ENCODE measurements at places on chromosomes 5 and 9.

GRCh38 chr9:93057042-93057702 lies 1.3 kb upstream of the SUSD3 start:
- DNase-seq = no peak

GRCh38 chr5:128318691-128319090 lies 219.4 kb downstream of the FBN2 start:
- DNase-seq = no peak

DNA sequence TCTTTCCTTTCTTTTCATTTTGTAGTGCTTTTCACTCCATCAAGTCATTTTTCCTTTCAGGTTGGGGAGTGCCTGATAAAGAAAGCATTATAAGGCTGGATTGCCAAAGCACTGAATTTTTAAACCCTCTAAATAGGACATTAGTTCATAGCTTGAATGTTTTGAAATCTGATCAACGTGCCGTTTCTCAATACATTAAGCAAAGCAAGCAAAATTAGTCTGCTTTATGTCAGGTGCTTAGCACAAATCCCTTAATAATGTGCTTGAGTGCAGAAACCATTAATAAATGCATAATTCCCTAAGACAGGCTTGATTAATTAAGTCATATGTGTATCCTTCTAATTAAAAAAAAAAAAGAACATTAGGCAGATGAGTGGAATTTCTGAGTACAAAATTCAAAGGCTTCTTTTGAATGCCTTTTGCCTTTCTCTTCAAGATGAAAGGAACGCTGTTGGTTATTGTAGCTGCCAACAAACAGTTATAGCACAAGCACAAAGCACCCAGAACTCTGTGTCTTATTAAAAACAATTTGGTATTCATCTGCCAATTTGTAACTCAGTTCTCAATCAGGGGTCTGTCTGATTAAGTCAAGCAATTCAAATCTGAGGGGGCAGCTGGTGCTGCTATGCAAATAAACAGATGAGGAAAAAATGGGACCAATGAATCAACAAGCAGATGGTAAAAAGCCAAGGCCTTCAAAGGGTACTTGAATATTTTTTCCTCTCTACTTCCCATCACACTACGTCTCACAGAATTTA lies 233.7 kb downstream of the TLE1 start:
- DNase-seq = no peak

DNA sequence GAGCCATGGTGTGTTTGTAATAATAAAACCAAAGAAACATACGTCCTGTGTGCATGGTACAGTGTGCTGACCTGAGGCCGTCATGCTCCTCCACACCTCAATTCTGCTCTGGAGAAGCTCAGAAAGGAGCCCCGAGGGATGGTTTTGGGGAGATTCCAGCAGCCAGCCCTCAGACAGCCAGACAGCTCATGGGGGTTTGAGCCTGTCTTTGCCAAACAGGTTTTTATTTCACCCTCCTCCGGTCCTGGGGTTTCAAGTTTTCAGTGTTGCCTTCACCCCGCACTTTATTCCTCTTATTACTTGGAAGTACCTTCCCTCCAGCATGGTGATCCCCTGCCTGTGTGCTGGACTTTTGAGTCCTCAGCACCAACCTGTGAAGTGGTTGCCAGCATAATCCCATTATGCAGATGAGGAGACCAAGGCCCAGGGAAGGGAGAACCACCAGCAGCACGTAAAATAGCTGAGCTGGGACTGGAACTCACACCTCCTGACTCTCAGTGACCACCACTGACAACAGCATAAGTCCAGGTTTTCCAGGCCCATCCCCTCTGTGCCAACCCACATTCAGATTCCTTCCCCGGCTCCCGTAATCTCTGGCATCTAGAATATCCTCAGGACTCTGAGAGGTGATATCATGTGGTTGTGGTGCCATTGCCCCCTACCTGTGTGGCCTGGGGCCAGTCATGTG lies 35.1 kb downstream of the TGFBI start:
- no peak for DNase-seq

DNA sequence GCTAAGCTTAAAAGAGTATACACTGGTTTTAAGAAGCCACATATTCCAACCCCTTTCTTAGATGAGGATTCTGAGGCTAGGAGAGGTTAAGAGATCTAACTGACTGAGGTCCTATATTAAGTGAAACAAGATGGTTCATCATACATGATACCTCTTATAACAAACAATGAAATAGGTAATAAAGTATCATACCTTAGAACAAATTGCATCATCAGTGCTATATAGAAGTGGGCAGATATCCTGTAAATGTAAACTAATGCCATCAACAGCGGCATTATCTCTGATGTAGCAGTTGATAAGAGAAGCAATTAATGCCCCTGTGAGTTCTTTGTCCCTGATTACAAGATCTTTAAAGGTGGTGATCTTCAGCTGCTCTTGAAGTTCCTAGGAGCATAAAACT lies 60.5 kb downstream of the NUP155 start:
- no peak for DNase-seq

GRCh38 chr5:154753792-154754191 lies 1.4 kb upstream of the LARP1 start:
- no peak for DNase-seq

DNA sequence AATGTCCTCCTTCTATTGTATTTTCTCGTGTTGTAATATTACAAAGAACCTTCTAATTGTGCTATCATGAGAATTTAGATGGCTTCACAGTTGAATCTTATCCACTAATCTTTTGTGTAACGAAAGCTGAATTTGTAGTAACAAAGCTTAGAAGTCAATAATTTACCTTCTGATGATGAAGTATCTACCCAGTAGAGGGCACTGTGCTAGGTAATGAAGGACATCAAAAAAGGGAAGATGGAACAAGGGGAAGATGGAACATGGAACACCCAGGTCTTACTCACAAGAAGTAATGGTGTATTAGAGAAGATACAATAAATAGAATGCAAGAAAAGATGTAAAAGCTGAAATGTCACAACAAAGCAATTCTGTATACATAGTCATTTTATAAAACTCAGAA lies 131.0 kb upstream of the CCNG1 start:
- DNase-seq = no peak

DNA sequence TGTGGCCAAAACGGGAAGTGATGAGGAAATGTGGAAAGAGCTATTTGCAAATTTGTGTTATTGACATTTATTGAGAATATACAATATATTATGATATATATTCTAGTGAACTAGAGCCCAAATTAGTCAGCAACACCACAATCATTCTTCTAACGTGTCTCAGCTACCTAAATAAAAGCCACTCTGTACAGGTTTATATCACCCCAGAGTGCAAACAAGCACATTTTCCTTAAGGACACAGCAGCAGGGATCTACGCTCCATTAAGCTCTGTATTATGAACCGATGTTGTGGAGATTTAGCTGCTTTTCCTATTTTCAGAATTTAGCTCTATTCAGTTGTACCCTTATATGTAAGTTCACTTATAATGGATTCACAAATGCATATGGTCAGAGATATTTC lies 77.9 kb downstream of the CDH18 start:
- DNase-seq = no peak

DNA sequence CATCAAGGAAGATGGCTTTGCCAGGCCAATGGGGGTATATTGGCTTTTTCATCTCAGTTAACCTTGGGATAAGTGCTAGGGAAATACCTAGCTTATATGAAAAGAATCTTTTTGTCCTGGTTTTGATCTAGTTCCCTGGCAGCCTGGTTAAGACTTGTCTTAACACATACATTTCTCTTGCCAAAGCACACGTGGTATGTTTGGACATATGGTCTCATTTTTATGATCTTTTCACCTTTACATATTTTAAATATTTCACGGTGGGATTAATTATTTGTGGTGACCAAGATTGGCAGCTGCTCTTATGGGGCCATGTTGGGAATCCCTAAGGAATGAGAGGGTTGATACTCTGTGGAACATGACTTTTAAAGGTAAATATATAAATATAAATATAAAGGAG lies 312.5 kb downstream of the NPR3 start:
- DNase-seq = no peak

DNA sequence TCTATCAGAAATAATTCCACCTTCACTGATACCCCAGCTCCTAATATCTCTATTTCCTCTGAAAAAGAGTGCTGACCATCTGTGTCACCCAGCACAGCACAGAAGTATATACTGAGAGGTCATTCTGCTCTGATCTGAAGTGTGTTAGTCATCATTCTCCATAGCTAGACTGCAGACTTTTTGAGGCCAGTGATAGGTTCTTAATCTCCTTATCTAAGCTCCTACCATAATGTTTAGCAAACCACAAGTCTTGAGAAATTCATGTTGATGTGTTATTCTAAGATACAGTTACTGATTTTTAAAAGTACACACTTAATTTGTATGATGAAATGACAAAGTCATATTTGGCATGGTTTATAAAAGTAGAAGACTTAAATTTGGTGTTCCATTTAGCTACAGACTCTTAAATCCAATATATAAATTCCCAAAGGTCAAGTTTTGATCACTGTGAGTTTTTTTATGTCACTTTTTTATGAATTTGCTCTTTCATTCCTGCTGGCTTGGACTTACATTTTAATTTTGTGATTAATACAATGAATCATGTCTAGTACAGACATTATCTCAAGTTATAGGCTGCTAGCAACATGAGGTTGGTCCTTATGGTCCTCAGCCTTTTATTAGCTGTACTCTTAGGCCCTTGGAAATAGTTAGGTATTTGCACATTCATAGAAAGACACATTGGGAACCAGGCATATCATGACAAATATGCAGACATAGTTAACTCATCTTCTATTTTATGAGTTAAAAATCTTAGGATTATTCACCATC lies 380.8 kb downstream of the EBF1 start:
- no peak for DNase-seq

DNA sequence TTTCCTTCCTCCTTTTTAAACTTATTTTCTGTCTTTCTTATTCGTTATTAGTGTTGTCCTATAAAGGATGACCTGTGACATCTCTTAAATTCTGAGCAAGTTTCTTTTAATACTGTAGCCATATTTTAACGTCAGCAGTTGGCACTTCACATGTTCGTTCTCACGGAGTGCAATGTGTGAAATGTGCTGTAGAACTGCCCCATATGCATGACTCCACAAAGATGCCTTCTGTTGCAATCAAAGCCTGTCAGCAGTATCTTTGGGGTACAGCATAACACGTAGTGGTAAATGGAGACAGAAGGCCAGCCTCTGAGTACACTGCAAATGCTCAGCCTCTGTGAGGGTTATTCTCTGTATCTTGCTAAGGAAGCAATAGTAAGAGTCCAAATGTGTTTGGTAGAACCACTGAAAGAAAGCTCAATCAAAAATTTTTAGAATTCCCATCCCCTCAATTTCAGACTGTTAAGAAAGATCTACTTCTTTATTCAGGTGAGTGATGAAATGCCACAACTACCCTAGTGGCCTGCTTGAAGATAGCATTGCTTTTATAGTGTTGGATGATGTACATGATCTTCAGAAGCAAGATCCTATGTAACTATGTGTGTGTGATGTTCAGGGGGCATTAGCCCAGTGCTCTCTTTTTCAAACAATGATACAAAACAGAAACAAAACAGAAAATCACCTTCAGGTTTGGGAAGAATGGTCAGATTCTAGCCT lies 277.7 kb downstream of the TMEM167A start:
- no peak for DNase-seq

DNA sequence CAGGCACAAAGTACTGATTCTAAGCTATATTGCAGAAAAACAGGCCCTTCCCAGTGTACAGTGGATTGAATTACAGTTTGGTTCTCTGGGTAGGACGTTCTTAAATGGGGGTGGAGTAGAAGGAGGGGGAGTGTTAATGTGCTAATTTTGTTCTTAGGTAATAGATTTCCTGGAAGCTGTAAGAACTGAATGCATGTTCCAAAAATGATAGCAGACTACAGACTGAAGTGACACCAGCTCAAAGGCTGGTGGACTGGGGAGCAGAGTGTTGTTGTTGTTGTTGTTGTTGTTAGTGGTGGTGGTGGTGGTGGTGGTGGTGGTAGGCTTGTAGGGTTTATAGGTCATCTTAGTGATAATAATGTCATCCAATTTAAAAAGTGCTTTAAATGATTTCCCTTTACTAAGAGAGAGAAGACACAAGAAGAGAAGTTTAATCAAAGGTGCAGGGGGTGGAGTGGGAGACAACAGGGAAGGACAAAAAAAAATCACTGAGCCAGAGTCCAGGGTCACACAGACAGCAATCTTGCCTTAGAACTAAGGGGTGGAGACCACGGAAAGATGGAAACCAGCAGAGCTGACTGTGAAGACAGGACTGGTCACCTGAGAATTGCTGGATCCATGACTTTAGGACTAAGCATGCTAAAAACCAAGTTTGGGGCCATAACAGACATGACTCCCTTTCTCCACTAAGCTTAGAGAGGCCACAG lies 27.0 kb downstream of the TTLL11 start:
- no peak for DNase-seq

- DNase-seq = no peak
These were observed 98.3 kb upstream of the PRRC1 start for GRCh38 chr5:127418974-127419682.

DNA sequence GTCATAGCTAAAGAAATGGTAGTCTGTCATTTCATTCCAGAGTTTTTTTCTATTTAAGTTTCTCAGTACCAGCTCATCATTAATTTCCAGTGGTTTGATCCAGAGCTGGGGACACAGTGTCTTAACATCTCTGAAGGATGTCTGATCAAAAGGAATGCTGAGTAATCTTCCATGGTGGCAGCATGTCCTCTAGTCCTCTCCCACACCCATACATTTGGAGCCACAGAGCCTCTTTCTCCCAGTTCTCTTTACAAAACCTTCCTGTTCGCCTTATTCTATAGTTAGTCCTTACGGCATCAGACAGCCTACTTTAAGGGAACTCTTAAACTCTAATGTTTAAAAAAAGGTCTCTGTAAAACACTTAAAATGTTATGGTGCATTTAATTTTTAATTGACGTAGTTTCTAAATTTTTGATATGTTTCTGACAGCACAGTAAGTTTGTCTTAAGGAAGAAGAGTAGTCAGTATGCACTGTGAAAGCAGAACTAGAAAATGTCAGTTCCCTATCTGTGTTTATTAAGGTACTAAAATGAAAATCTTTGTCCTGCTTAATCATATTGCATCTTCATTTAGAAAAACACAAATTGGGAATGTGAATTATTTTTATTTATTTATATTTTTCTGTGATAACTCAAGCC lies 96.8 kb downstream of the INIP start:
- DNase-seq = no peak

- DNase-seq = peak; percentile 42
These were observed 54.1 kb upstream of the CDKN2AIPNL start for GRCh38 chr5:134465816-134466240.

- no peak for DNase-seq
These were observed 300.7 kb downstream of the MSX2 start for GRCh38 chr5:175025077-175025476.

- no peak for DNase-seq
These were observed 425.4 kb downstream of the DNAH5 start for GRCh38 chr5:13519131-13519530.

DNA sequence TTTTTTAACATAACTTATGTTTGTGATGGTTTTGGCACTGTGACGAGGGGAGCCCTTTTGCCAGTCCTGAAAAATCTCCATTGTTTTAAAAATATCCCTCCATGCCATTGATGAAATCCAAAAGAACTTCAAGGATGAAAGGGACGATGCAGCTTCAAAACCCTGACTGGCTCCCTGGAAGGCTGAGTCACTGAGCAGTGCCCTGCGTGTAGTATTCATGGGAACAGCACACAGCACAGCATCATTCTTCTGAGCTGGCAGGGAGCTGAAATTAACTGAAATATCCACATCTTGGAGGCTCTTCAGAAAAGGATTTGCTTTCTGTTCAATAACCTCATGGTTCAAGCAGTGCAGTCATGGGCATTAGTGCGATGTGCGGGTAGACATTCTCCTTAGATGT lies 29.7 kb downstream of the PDE4D start:
- no peak for DNase-seq

GRCh38 chr5:33043343-33043997 lies 332.3 kb downstream of the NPR3 start:
- no peak for DNase-seq

- no peak for DNase-seq
These were observed 585.3 kb downstream of the EBF1 start for GRCh38 chr5:158514319-158514985.

GRCh38 chr9:135809166-135809565 lies 98.2 kb downstream of the CAMSAP1 start:
- DNase-seq = no peak

Data from activated effector memory CD4-positive, alpha-beta T cell treated with Interleukin-2 at 50 U/mL for 16 hours (primary cell).